ENCODE measurements at places on chromosomes 5 and 9. TPM values are rescaled to one million over a fixed set of nuclear protein-coding genes. Genes with fewer than 3 reads are reported as not detected.

Gene SPATA31D3
- total RNA-seq, result not detected

Gene CCDC171
- 1.4 TPM for total RNA-seq

Gene STKLD1
- total RNA-seq, result 1.5 TPM

Gene PCA3
- total RNA-seq, result not detected

Gene PGM5
- not detected for total RNA-seq

Gene C9
- not detected for total RNA-seq

Gene ZNF354C
- 3.5 TPM for total RNA-seq

Gene GRM6
- not detected for total RNA-seq

DNA sequence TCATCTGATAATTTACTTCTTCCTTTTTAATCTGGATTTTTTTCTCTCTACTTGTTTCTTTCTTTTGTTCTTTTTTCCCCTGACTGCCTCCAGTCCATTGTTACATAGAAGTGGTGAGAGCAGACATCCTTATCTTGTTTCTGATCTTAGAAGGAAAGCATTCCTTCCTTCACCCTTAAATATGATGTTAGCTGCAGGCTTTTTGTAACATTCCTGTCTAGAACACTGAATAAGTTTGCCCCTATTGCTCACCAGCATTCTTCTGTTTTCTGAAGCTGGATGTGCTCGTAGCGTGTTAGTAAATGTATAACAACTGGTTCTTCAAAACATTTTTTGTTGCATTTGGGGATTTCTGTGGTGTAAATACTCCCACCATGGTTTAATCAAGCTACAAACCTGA lies 136.7 kb upstream of the NFIL3 start:
- H3K4me3 ChIP-seq, result no peak overlapping the region
- no peaks in the 10 kb centered on the region for H3K36me3 ChIP-seq
- no peak overlapping the region for H3K27ac ChIP-seq
- H3K4me1 ChIP-seq, result no peaks in the 10 kb centered on the region

- peaks cover 58% of the 10 kb centered on the region for H3K4me1 ChIP-seq
- peak overlapping the region; percentile 77 for H3K27ac ChIP-seq
- DNase-seq, result peak; percentile 81
Observed at GRCh38 chr5:95808686-95809413, 13.7 kb downstream of the GLRX start.

- no peaks in the 10 kb centered on the region for H3K4me1 ChIP-seq
- peaks cover 4% of the 10 kb centered on the region for H3K27me3 ChIP-seq
- H3K4me3 ChIP-seq, result no peak overlapping the region
- DNase-seq, result no peak
Observed at GRCh38 chr5:122494109-122494508, 182.1 kb downstream of the SNCAIP start.

DNA sequence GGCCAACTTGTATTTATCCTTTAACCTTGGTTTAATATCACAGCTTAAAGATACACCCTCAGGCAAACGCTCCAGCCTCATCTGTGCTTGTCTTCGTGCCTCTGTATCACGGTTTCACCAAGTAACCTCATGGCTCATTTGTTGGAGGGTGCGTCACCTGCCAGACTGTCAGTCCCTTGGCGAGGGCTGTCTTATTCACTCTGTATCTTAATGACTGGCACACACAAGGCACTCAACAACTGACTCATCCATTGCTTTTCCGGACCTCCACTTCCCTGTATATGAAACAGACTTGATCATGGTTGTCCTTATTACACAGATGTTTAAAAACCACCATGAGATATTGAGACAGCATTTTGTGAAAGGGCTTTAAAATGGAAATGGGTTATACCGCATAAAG lies 28.0 kb downstream of the LCP2 start:
- H3K36me3 ChIP-seq, result peaks cover 80% of the 10 kb centered on the region
- H3K4me3 ChIP-seq, result peak overlapping the region; percentile 62
- no peak for DNase-seq
- peaks cover 90% of the 10 kb centered on the region for H3K4me1 ChIP-seq

DNA sequence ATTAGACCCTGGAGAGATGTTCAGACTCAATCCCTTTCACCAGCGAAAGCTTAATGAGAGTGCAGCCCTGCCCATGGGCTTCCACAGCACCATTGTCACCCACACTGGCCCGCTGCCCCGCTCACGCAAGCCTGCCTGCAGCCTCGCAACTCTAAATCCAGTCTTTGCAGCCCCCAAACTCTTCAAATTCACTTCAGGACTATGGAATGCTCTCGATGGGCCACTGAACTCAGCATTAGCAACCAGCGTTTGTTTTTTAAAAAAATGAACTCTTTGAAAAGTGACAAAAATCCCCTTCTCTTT lies 17.1 kb downstream of the DCANP1 start:
- DNase-seq, result no peak
- H3K27me3 ChIP-seq, result peaks cover 12% of the 10 kb centered on the region
- no peak overlapping the region for H3K4me3 ChIP-seq
- no peak overlapping the region for H3K27ac ChIP-seq
- H3K36me3 ChIP-seq, result no peaks in the 10 kb centered on the region

GRCh38 chr5:144032375-144032774 lies 138.1 kb downstream of the YIPF5 start:
- H3K27ac ChIP-seq, result no peak overlapping the region
- no peaks in the 10 kb centered on the region for H3K36me3 ChIP-seq
- peaks cover 8% of the 10 kb centered on the region for H3K27me3 ChIP-seq
- no peaks in the 10 kb centered on the region for H3K4me1 ChIP-seq

- H3K27ac ChIP-seq, result no peak overlapping the region
- no peaks in the 10 kb centered on the region for H3K36me3 ChIP-seq
- no peak for DNase-seq
- no peaks in the 10 kb centered on the region for H3K27me3 ChIP-seq
- no peaks in the 10 kb centered on the region for H3K4me1 ChIP-seq
Observed at GRCh38 chr5:31741496-31741895, 102.6 kb downstream of the PDZD2 start.

DNA sequence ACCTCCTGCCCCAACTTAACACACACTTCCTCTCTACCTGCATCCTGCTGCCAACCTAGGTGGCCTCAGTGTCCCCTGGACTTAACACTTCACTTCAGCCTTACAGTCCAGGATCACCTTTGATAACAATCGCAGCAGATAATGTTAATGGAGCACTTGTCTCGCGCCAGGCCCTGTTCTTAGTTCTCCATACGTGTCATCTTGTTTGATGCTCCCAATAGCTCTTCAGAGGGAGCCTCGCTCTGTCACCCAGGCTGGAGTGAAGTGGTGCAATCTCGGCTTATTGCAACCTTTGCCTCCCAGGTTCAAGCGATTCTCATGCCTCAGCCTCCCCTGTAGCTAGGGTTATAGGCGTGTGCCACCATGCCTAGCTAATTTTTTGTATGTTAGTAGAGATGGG lies 62.7 kb upstream of the SHB start:
- H3K4me1 ChIP-seq, result no peaks in the 10 kb centered on the region
- H3K27me3 ChIP-seq, result no peaks in the 10 kb centered on the region
- no peaks in the 10 kb centered on the region for H3K36me3 ChIP-seq
- no peak overlapping the region for H3K27ac ChIP-seq
- H3K4me3 ChIP-seq, result no peak overlapping the region

DNA sequence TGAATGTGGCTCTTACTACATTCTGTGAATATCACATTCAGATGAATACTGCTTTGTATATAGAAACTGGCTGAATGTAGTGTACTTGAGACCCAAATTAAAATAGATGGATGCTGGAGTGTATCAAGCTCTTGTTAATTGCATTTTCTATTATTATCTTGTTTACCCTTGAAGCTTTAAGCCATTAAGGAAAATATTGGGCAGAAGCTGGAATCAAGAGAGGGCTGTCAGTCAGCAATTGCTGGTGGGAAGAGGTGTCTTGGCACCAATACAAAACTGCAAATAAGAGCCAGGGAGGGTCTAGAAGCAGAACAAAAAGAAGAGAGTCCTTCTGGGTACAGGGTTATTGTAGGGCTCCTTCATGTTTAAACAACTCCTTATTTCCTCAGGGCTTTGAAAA lies 38.8 kb downstream of the MUSK start:
- no peaks in the 10 kb centered on the region for H3K36me3 ChIP-seq
- no peak for DNase-seq
- H3K4me1 ChIP-seq, result no peaks in the 10 kb centered on the region

- H3K27me3 ChIP-seq, result no peaks in the 10 kb centered on the region
- no peaks in the 10 kb centered on the region for H3K36me3 ChIP-seq
- no peak overlapping the region for H3K4me3 ChIP-seq
- no peak for DNase-seq
- no peaks in the 10 kb centered on the region for H3K4me1 ChIP-seq
- no peak overlapping the region for H3K27ac ChIP-seq
Observed at GRCh38 chr5:16723821-16724220, 107.0 kb upstream of the RETREG1 start.

- peaks cover 4% of the 10 kb centered on the region for H3K36me3 ChIP-seq
- peak overlapping the region; percentile 97 for H3K4me3 ChIP-seq
- H3K27me3 ChIP-seq, result no peaks in the 10 kb centered on the region
- DNase-seq, result no peak
- H3K27ac ChIP-seq, result peak overlapping the region; percentile 100
- H3K4me1 ChIP-seq, result peaks cover 34% of the 10 kb centered on the region
Observed at GRCh38 chr5:43482490-43483297, 971 bp downstream of the TMEM267 start.

DNA sequence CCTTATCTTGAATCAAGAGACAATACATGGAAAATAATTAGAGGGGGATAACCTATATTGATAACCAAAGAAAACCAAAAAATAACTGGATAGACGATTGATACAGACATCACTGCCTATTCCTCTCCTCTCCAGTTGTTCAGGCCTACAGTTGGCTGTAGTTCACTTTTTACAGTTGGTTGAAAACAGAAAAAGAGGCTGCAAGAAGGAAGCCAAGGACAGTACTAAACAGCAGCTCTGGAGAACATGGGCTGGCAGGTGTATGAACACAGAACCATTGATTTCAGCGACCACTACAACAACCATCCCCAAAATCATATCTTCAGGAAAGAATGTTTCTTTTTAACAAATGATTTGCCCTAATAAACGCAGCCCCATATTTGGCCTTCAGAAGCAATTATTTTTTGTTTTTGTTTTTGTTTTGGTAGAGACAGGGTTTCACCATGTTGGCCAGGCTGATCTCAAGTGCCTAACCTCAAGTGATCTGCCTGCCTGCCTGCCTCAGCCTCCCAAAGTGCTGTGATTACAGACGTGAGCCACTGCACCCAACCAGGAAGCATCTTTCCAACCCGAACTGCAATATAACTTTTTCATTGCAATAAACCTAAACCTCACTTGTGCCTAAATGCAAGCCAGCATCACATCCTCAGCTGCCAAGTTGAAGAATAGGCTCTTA lies 64.3 kb downstream of the MLLT3 start:
- no peak for DNase-seq
- peak overlapping the region; percentile 47 for H3K27ac ChIP-seq
- H3K4me3 ChIP-seq, result peak overlapping the region; percentile 20
- H3K36me3 ChIP-seq, result no peaks in the 10 kb centered on the region

- H3K27me3 ChIP-seq, result no peaks in the 10 kb centered on the region
- peak overlapping the region; percentile 51 for H3K4me3 ChIP-seq
- DNase-seq, result no peak
- H3K36me3 ChIP-seq, result peaks cover 62% of the 10 kb centered on the region
- H3K27ac ChIP-seq, result peak overlapping the region; percentile 93
Observed at GRCh38 chr9:33129886-33130881, 37.0 kb downstream of the B4GALT1 start.

- H3K27ac ChIP-seq, result peak overlapping the region; percentile 92
- no peak for DNase-seq
Observed at GRCh38 chr9:120919843-120920805, 6.5 kb downstream of the TRAF1 start.

DNA sequence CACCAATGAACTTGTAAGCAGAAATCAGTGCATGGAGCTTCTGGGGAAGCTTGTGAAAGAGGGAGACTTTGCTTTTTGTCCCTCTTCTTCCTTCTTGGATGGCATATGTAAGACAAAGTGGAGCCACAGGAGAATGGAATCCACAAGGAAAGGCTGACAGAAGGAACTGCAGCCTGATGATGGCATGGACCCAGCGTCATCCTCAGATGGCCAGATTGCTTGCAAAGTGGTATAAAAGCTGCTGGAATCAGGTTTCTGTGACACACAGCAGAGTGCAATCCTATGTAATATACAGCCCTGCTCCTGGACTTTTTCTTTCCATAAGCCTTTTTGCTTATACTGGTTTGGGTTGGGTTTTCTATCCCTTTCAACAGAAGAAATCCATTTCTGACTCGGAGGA lies 31.4 kb upstream of the SPARC start:
- DNase-seq, result no peak
- peaks cover 15% of the 10 kb centered on the region for H3K4me1 ChIP-seq
- no peak overlapping the region for H3K4me3 ChIP-seq
- no peaks in the 10 kb centered on the region for H3K27me3 ChIP-seq

- H3K27ac ChIP-seq, result no peak overlapping the region
- H3K4me1 ChIP-seq, result no peaks in the 10 kb centered on the region
- no peak for DNase-seq
- no peak overlapping the region for H3K4me3 ChIP-seq
- H3K36me3 ChIP-seq, result peaks cover 2% of the 10 kb centered on the region
- peaks cover 2% of the 10 kb centered on the region for H3K27me3 ChIP-seq
Observed at GRCh38 chr9:76379494-76379893, 14.7 kb downstream of the RFK start.

DNA sequence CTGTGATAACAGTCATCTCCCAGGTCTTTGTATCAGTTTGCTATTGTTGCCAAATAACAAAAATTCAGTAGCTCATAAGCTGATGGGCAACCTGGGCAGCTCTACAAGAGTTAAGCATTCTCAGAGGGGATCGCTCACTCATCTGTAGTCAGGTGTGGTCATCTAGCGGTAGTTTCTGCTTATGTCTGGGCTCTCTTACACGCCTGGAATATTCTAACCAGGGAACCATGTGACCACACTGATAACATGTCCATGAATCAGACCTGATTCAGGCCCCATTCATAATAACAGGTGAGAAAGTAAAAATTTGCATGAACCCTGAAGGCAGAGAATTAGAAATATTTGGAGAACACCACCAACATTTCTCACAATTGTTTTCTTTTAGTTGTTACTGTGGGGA lies 576.1 kb downstream of the SLCO4C1 start:
- no peak for DNase-seq
- no peak overlapping the region for H3K4me3 ChIP-seq
- H3K4me1 ChIP-seq, result no peaks in the 10 kb centered on the region
- H3K27me3 ChIP-seq, result no peaks in the 10 kb centered on the region
- H3K27ac ChIP-seq, result no peak overlapping the region

DNA sequence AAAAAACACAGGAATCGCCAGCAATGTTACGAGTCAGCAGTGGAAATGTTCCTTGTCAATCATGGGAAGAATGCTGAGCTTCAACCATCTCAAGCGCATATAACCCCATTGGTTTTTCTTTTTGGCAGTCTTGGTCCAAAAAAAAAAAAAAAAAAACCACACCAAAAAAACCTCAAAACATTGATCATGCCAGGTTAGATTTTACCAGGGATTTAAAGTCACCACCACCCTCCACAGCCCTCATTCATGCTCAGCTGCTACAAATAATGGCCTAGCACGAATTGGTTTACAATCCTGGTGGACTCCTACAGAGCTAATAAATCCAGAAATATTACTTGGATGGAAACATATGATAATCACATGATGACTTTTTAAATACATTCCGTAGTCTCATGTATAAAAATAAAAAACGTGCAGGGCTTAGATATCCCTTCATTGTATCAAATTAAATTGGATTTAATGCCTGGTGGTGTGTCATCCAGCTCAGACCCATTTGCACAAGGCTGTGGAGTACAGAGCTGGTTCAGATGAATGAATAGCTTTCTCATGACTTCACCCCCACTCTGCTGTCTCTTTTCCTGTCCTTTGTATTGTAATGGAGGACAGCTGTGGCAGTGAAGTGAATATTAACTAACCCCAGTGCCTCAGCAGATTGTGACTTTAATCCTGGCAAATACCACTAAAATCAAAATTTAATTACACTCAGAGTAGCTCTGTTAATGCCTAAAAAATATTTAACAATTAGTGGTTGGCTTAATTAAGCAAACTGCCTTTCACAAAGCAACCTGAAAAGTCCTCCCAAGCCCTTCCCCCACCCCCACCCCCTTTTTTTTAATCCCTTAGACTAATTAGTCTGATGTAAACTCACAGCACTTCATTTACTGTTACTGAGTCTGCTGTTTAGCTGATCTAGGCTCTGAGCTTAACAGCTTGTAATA lies 626.5 kb upstream of the ZNF608 start:
- H3K4me1 ChIP-seq, result no peaks in the 10 kb centered on the region
- no peaks in the 10 kb centered on the region for H3K27me3 ChIP-seq
- H3K4me3 ChIP-seq, result no peak overlapping the region
